HEK293T (cell line): ENCODE measurements at places on chromosomes 3 and 15.

DNA sequence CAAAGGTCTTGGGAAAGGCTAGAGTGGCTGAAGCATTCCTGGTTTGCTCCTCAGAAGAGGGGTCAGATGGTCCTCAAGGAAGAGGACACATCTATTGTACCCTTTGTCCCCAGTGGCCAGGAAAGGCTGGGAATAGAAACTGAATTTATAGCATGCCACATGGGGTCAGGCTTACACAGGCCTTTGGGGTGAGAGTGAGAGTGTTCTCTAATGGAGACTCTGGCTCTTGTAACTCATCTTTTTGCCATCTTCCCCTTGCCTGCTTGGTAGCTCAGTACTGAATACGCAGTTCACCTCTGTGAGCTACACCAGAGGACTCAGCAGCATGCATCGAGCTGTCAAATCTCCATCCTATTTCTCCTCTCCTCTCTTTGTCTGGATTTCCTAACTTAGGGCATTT is 87.5 kb downstream of the ATP2B2 start:
- DNase-seq = no peak

- DNase-seq = no peak
These were observed 96.5 kb downstream of the LIPC start for GRCh38 chr15:58528188-58528870.

DNA sequence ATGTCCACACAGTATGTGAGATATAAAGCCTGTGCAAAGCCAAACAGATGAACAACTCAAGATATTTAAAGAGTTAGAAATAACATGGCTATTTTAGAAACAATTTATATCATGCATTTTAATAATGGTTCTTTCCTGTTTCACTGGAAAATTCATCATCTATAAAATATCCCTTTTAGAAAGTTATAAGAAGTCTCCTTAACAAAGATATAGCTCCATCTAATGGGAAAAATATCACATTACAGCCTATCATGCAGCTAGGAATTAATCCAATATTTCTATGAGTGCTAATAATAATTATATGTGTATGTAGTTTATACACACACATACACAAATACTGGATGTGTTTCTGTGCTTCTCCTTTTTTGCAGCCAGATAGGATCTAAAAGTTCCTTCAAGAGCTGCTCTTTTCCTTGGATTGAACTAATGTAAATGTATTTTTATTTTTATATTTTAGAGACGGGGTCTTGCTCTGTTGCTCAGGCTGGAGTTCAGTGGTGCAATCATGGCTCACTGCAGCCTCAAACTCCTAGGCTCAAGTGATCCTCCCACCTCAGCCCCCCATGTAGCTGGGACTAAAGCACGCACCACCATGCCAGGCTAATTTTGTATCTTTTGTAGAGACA is 21.6 kb downstream of the RPL22L1 start:
- DNase-seq = no peak

DNA sequence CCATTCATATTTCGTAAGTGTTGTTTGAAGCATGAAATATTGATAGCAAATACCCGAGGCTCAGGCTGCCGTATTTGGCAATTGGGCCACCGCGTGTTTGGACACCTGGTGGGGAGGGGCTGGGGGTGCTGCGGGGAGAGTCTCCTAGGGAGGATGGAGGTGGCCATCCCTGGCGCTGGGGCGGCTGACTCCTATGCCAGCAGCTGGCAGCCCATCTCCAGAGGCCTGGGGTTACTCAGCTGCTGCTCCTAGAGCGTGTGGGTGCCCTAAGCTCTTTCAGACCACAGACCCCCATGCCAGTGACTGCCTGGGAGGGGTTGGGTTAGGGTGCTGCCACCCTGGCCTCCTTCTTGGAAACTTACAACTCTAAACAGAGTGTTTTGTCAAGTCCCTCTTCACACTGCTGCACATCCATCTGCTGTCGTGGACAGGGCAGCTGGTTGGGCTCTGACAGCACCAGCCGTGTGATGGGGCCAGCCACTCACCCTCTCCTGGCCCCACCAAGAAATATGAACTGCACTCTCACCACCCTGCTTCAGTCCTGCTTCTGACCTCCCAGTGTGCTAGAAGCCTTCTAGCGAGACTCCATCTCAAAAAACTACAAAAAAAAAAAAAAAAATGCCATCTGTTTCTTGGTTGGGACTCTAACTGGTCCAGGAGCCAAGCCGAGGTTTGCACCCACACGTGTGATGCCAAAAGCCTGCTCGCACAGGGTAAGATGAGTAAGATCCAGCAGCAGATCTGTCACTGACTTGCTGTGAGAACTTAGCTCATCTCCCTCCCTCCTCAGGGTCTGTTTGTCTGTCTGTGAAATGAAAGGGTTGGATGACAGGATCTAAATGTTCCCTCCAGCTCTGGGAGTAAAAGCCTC is 156.2 kb downstream of the MEGF11 start:
- no peak for DNase-seq

DNA sequence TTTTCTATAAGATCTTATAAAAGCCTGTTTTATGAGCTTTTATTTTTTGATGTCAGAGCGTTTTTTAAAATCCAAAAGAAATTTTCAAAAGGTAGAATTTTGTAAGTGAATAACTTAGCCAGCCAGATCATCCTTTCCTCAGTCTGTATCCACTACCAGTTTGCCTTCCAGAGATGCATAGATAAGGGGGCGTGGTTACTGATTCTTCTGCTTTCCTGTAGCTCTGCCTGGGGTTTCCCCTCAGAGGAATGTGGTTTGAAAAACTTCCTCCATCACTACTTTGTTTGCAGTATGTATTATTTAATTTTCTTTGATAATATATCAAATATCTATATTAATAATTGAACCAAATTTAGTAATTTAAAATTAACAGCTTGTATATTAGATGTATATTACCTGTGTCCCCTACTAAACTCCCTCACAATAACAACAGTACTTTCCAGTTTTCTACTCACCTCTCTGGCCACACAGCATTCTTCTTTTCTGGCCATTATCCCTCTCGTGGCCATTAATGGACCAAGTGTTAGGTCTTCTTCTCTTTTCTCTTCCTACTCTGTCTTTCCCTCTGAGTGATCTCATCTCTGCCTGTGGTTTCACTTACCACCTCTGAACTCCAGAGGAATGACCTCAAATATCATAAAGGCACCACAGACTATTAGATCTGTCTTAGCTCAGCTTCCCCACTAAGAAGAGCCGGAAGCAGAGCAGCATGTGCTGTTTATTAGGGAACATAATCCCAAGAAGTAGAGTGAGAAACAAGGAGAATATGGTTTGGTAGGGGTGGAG is 239.7 kb downstream of the UBE2E2 start:
- DNase-seq = no peak

DNA sequence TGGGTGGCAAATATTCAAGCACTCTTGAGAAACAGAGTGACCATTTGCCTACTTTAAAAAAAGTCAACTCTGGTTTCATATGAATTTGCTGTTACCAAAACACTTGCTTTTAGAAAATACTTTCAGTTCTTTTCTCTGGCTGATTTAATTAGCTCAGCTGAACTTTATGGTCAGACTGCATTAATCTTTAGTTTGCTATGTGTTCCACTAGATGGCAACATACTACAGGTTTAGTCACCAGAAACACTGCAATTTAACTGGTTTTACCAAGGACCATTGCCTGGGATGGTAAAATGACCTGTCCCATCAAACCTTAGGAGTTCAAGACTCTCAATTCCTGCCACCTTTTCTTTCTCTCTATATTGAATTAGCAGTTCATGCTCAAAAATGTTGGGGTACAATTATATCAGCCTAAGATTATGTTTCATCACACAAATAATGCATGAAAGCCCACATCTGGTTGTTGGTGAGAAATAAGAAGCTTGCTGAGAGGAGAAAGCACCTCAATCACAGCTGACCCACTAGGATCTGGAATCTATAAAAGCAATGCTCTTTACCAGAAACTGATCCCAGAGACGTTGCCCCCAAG is 14.2 kb downstream of the EIF4E3 start:
- DNase-seq = peak; percentile 68

DNA sequence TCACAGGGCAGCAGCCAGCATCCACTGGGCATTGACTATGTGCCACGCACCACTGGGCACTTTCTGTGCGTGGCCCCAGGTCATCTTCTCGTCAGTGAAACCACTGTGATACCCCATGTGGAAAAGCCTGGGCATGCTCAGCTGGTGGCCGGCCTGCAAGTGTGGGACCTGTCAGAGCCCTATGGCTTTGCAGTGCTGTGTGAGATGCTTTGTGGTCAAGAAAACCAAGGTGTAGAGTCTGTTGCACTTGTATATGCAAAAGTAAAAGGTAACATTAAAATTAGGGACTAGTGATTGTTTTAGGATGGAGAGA is 69.5 kb downstream of the PGPEP1L start:
- no peak for DNase-seq

DNA sequence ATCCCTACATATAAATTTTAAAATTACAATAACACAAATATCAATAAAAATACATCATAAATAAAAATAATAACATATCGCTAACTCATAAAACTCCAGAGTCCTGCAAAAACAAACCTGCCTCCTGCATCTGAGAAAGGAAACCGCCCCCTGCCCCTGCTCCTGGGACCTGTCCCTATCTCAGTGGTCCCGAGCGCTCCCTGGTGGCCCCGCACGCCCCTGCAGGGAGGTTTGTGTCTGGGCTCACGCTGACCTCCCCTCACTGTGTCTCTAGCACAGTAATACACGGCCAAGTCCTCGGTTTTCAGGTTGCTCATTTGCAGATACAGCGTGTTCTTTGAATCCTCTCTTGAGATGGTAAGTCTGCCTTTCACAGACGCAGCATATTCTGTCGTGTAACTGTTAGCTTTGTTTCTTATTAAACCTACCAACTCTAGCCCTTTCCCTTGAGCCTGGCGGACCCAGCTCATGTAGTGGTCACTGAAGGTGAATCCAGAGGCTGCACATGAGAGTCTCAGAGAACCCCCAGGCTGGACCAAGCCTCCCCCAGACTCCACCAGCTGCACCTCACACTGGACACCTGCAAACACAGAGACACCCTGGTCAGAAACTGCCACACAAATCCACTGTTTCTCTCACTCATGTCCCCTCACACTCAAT is 554.1 kb downstream of the GOLGA6L6 start:
- peak; percentile 6 for DNase-seq

- no peak for DNase-seq
These were observed 24.0 kb downstream of the PLXNA1 start for GRCh38 chr3:127006781-127007436.

DNA sequence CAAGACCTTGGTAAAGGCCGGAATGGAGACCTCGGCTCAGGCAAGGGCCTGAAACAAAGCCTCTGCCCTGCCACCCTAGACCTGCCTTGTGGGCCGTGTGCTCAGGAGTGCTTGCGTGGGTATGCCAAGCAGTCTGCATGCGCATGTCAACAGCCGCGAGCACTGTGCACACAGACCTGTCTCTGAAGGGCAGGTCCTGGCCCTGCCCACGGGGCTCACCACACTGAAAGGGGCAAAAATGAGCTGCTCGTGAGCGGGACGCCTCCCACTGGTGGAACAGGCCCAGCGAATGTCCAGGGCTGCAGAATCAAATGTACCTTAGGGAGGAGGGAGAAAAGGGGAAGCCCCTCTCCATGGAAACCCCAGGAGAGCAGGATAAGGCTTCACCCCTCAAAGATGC is 44.3 kb upstream of the FGD5 start:
- no peak for DNase-seq

GRCh38 chr3:122598556-122598955 is 21.1 kb downstream of the PARP15 start:
- no peak for DNase-seq

- DNase-seq = no peak
These were observed 84.0 kb downstream of the DIPK2A start for GRCh38 chr3:144055604-144056003.
